CD4-positive, alpha-beta T cell treated with Interleukin-6 at 100 ng/mL for 8 hours (primary cell): ENCODE measurements at places on chromosomes 4 and X.
A peak's percentile ranks its signal among the peaks of the same experiment; 100 is the strongest.

GRCh38 chr4:181662383-181662782 is 580.8 kb upstream of the TENM3 start:
- DNase-seq, result no peak

GRCh38 chrX:104318330-104319009 is 63.7 kb upstream of the ESX1 start:
- no peak for DNase-seq

GRCh38 chrX:114584983-114585842 is 1.3 kb downstream of the HTR2C start:
- DNase-seq, result no peak

DNA sequence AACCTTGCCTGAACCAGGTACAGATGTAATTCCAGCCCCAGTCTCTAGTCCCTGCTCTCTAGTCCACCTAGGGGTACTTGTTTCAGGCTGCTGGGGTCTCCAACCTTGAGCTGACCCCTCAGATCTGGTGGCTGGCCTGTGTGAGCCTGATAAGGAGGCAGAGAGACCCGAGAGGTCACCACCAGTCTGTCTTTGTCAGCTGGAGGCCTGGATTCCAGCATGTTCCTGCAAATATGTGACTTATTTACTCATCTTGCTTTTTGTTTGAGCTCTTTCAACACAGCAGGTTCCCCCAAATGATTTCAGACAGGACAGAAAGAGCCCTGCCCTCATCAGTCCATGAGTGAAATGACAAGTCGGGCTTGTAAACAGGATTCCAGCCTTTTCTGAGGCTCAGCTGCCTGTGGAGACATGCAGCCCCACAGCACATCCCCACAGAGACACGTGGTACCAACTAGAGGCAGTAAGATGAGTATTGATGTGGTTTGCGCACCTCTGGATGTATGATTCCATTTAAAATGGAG is 37.5 kb upstream of the STK26 start:
- DNase-seq, result peak; percentile 12

GRCh38 chrX:115047181-115047580 is 29.8 kb upstream of the IL13RA2 start:
- no peak for DNase-seq

GRCh38 chr4:140876615-140877364 is 120.6 kb upstream of the TBC1D9 start:
- no peak for DNase-seq

GRCh38 chr4:15653864-15654592 is 1.1 kb downstream of the FBXL5 start:
- no peak for DNase-seq

- DNase-seq, result peak; percentile 9
These were observed 34.6 kb upstream of the TBC1D9 start for GRCh38 chr4:140790765-140791164.

- no peak for DNase-seq
These were observed 35.8 kb downstream of the NAP1L3 start for GRCh38 chrX:93637591-93637990.

- DNase-seq, result no peak
These were observed 9.1 kb upstream of the MAGED4B start for GRCh38 chrX:52078131-52078530.

DNA sequence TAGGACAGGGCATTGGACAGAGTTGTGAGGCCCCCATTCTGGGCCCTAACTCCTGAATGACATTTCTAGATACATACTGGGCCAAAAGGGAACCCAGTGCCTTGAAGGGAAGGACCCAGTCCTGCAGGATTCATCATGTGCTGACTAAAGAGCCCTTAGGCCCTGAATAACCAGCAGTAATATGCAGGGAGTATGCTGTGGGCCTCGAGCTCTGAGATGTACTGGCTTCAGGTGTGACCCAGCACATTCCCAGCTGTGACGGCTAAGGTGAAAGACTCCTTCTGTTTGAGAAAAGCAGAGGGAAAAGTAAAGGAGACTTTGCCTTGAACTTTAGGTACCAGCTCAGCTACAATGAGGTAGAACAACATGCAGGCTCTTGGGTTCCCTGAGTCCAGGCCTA is 138.2 kb upstream of the HUWE1 start:
- DNase-seq, result no peak

DNA sequence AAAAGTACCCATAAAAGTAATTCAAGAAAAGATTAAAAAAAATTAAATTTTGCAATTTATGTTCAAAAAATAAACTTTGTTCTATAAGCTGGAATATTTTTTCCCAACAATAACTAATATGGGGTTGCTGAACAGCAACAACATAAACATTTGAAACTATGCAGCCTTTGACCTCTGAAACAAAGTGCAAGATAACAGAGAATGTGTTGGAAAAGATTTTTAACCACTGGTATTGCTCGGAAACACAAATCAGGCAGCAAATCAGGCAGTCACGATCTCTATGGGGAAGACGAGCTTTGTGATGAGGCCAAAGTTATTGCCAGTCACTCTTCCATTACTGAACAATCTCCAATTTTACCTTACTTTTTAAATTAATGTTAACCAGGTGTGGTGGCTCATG is 332.1 kb downstream of the PABPC4L start:
- no peak for DNase-seq

DNA sequence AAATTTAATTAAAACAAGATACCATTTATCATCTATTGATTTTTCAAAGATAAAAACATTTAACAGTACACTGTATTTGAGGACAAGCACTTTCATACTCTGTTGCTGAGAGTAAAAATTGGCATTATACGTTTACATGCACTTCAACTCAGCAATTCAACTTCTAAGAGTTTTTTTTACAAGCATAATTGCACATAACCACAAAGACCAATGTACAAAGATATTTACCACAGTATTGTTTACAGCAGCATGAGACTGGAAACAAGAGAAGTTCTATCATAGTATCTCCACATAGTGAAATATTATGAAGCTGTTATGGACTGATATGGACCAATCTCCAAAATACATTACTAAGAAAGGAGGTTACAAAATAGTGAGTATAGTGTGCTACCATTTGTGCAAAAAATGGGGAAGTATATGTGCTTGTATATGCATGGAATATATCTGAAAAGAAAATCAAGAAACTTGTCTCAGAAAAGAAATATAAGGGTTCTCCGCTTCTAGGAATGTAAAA is 10.9 kb downstream of the GAB3 start:
- DNase-seq, result no peak

- no peak for DNase-seq
These were observed 1.7 kb downstream of the FRAS1 start for GRCh38 chr4:78058591-78059523.

DNA sequence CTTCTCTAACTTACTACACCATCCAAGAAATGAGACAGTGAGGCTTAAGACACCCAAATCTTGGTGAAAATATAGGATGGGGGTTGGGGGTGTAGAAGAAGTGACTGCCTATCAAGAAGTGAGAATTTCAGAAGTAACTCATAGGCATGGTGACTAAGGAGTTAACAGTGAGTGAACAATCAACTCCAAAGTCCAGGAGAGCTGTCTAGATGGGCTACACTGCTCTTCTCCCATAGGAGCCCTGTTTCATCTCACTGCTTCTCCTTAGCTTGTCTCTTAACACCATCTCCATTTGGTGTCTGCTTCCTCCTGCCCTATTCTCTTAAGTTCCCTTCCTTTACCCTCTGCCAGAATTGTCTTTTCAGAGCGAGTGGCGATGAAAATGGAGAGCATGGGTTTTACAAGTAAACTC is 22.7 kb downstream of the FABP2 start:
- no peak for DNase-seq

- no peak for DNase-seq
These were observed at the start of gene PRRG1 for GRCh38 chrX:37349221-37350033. Gene PRRG1, plus strand, starts transcription at chrX:37349364. Its CDS starts 56,886 bp downstream, at chrX:37406250.

GRCh38 chrX:138931212-138931611 is 219.7 kb upstream of the FGF13 start:
- DNase-seq, result no peak

DNA sequence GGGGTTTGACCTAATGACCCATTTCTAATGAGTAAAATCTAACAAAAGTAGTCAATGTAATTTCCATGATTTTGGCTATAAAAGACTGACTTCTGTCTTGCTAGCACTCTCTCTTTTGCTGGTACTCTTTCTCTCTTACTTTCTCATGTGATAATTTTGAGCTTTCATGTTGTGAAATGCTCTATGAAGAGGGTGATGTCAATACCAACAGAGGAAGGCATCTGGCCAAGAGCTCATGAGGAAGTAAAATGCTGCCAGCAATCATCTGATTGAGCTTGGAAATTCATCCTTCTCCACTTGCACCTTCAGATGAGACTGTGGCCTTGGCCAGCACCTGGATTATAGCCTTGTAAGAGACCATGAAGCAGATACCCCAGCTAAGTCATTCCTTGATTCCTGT is 347.7 kb downstream of the HS3ST1 start:
- DNase-seq, result no peak

DNA sequence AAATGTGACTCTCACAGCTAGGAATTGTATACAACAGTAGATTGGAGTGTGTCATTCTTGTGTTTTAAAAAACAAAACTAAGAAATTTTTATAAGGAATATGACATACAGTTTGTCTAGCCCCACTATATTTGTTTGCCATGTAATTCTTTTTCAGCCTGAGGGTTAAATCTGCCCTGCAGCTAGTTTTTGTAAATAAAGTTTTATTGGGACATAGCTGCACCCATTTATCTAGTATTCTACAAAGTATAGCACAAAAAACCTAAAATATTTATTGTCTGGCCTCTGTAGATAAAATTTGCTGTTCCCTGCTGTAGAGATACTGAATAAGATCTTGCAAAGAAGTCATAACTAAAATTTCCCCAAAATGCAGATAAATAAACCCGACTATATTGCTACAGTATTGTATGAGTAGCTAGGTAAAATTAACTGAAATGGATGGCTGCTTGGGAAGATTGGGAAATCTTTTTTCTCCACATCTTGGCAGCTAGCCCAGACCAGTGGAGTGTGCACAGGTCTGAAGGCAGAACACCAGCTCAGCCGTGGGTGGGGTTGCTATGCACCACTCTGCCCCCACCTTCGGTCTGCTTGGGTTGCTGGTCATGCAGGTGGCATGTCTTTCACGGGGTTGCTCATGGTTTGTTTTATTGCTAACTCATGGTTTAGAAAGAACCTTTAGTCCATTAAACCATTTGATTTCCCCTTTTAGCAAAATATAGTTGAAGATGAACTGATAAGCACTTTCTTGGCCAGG is 127.9 kb downstream of the KLHL8 start:
- DNase-seq, result no peak

GRCh38 chrX:26722666-26723428 is 506.9 kb downstream of the MAGEB5 start:
- no peak for DNase-seq

GRCh38 chrX:78759081-78759480 is 11.6 kb downstream of the LPAR4 start:
- DNase-seq, result no peak

GRCh38 chrX:153755136-153755535 is 8.9 kb upstream of the PLXNB3 start:
- no peak for DNase-seq

DNA sequence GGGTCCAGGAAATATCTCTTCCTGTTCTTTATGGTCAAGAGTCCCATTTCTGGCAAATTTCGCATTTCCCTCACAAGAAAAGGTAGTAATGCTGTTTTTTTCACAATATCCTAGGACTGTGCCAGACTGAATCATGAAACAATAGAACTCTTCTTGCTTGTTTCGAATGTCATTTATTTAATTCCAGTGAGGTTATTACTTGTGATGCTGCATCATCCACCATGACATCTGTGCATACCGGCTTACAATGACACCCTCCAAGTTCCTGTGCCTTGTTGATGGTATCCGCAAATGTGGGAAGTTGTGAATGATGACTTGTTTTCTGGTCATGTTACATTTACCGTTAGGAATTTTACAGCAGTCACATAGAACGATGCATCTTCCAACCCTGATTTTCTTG is 42.9 kb upstream of the SPRY1 start:
- DNase-seq, result no peak
